ENCODE measurements at places on chromosomes 4 and X.

DNA sequence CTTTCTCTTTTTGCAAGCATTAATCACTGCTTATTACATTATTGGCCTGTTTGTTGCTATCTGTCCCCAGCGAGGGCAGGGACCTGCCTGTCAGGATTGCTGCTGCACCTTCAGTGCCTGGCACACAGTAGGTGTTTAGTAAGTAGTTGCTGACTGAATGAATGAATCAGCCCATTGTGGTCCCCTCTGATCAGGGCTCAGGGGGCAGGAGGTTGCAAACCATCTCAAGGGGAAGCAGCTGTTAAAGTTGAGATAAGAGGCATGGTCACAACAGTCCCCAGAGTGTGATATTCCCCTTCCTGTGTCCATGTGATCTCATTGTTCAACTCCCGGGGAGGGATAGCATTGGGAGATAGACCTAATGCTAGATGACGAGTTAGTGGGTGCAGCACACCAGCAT, 85.4 kb downstream of the WFS1 start:
- DNase-seq: no peak

DNA sequence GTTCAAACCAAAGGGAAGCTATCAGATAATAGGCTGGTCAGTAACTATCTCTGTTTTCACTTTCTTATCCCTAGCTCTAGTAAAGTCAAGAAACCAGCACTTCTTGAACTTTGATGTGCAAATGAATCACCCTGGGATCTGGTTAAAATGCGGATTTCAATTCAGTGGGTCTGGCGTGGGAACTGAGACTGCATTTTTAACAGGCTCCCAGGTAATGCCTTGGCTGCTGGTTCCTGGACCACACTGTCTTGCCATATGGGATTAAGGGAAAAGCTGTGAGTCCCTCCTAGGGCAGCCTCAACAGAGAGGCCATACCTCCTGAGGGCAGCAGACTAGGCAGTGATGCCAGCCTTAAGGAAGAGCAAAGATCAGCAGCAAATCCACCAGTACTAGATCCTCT, 1.7 kb downstream of the RNF175 start:
- no peak for DNase-seq

DNA sequence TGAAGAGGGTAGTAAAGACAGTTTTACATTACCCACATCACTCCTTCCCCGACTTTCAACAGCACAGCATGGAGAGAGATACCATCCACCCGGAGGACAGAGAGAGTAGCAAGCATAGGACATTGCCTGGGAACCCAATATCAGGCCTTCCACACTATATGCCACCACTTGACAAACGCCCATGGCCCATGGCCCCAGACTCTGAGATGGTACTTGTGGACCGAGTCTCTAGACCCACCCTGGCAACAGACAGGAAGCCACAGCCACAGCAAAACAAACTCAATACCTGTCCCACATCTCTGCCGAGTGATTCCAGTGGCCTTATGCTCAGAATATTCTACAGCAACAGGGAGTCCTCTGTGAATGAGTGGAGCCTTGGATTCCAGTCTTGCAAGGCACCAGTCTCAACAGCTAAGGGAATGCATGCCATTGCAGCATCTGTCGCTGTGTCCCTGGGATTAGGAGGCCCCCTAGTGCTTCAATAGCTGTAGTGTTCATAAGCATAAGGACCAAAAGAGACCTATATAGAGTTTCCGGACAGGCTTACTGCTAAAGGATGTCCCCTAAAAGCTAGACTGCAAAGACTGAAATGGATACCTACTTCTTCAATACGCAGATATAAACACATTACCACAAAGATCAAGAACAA, 14.7 kb upstream of the CT55 start:
- DNase-seq: peak; percentile 29

DNA sequence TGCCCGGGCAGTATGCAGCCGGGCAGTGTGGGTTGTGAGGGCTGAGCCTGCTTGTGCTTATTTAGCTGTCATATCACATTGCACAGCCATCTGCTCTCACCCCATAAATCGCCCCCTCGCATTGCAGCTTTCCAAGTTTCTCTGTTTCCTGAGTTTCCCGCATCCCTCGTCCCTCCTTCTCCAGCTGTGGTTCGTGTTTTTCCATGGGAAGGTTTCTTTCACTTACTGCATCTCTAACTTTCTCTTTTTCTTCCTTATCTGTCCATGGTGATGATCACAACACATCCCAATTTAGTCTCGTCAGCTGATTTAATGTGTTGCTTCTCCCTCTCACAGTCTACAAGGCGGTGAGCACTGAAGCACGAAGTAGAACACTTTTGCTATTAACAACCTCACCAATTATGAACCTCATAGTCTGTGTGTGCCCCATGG, 118.1 kb downstream of the ENPP6 start:
- DNase-seq: no peak

GRCh38 chr4:52711834-52712250, 39.4 kb downstream of the ERVMER34-1 start:
- no peak for DNase-seq

DNA sequence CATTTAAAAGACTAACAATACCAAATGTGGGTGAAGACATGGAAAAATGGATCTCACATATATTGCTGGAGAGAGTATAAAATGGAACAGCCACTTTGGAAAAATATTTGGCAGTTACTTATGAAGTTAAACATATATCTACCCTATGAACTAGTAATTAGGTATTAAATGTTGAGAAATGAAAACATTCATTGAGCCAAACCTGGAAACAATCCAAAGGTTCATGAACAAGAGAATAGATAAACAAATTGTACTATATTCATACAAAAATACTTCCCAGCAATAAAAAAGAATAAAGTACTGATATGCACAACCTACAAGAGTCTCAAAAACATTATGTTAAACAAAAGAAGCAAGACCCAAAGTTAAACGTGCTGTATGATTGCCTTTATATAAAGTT, 4.0 kb upstream of the EGF start:
- DNase-seq: no peak

DNA sequence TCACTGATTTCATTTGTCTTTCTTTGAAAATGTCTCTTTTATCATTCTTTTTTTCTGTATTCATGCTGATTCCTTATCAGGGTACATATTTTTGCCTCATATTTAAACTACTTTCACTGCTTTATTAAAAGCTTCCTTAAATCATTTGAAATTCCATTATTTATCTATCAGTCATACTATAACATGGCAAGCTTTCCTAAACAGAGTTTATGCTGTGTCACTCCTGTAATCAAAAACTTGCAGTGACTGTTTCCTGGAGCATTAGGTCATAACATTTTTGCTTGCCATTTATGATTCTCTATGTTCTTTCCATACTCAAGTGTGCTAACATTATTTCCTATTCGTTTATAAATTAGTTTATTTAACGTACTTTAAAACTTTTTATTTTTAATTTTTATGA, 203.7 kb downstream of the BMPR1B start:
- DNase-seq: no peak

DNA sequence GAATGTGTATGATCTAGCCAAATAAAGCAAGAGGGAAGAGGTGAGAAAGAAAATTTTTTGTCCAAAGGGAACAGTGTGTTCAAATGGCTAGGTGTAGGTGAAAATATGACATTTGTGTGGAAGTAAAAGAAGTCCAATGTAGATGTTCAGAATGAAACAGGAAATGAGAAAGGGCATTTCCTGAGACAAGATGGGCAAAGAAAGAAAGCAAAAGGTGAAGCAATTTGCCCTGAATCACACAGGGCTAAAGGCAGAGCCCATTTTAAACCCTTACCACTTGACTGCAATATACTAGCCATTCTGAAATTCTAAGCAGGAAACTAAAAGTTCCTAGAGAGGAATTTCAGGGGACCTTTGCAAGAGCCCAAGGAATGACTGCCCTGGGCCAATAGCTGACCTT, 36.0 kb downstream of the CLOCK start:
- no peak for DNase-seq

GRCh38 chr4:140239311-140239710, 85.3 kb upstream of the MAML3 start:
- no peak for DNase-seq

GRCh38 chr4:4323705-4324534, 33.9 kb downstream of the ZBTB49 start:
- DNase-seq: no peak

- no peak for DNase-seq
Observed at GRCh38 chr4:8067274-8067936, 91.2 kb downstream of the ABLIM2 start.

DNA sequence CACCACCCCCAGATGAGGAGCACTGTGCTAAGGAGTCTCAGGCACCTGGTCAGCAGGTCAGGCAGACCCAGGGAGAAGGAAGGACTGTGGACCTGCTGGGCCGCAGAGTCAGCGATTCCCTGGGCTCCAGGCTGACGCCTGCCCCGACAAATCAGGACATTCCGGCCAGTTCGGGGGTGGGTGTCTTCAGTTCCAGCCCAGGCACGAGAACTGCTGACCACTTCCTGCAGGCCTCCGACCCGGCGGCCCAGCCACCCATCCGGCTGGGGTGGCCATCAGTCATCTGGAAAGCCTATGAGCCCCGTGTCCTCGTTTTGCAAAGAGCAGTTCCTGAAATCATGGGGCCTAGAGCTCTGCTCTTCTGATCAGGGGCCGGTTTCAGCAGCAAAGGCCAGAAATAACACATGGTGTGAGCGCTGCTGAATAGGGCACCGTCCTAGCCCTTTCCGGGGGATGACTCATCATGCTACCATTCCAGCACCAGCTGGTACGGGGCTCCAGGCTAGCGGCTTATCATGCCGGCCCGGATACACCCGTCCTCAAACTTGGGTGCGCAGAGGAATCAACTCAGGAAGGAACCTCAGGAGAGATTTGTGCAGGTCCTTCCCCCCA, 7.8 kb upstream of the SH3TC1 start:
- DNase-seq: no peak

DNA sequence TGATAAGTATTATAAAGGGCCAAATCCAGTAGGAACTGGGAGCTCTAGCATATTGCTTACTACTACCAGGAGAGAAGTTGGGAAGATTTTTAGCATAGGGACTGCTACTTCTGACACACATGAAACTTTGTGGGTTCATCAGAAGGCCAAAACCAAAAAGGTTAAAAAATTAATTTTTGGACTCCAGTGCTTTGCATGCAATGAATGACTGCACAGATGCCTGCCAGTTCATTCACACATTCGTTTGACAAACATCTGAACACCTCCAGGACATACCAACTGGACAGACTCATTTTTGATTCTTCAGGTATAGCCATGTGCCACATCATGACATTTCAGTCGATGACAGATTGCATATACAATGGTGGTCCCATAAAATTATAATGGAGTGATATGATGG, 79.8 kb downstream of the MID1IP1 start:
- DNase-seq: no peak

GRCh38 chr4:6337331-6337935, 67.8 kb downstream of the WFS1 start:
- no peak for DNase-seq

- DNase-seq: no peak
Observed at GRCh38 chrX:148574237-148574973, 74.0 kb downstream of the AFF2 start.

GRCh38 chr4:61251129-61251528, 51.0 kb downstream of the ADGRL3 start:
- DNase-seq: no peak

DNA sequence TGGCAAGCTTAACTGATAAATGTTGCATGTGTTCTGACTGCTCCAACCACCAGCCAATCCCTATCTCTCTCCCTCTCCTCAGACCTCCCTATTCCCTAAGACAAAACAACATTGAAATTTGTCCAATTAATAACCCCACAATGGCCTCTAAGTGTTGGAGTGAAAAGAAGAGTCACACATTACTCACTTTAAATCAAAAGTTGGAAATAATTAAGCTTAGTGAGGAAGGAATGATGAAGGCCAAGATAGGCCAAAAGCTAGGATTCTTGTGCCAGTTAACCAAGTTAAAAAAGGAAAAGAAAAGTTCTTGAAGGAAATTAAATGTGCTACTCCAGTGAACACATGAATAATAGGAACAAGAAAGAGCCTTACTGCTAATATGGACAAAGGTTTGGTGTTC, 55.6 kb downstream of the FBXW7 start:
- DNase-seq: no peak

GRCh38 chr4:163967263-163967662, 472.8 kb downstream of the TMA16 start:
- no peak for DNase-seq

- DNase-seq: no peak
Observed at GRCh38 chr4:84224522-84224921, 274.6 kb downstream of the NKX6-1 start.

- no peak for DNase-seq
Observed at GRCh38 chrX:19659929-19660328, 144.6 kb upstream of the MAP3K15 start.

DNA sequence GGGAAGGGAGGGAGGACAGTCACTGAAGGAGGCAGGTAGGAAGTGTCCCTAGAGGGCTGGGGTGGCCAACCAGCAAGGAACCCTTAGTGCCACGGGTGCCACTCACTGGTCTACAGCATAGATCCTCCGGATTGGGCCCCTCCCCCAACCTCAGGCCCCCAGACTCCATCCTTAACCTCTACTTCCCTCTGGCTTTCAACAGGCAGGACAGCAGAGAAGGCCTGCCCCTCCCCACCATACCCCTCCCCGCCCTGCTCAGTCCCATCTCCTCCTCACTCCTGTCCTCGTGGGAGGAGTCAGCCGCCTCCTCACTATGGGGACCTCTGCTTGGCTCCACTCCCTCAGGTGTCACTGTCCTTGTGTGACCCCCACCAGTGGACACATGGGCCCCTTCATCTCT, 77.7 kb upstream of the PSAPL1 start:
- no peak for DNase-seq

DNA sequence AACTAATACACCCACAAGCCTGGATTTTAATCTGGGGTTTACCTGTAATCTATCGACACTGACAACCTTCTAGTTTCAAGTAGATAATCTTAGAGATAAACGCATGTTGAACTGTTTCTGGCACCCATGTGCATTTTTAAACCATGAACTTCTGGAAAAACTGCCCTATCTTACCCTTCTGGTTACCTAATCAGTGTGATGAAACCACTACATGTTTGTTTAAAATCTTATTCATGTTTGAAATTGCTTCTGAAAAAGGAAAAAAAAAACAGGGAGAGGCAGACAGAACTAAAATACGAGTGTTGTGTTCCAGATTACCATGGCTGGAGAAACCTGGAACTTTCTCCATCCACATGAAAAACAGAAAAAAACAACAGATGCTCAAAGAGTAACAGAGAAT, 139.3 kb downstream of the MID1IP1 start:
- no peak for DNase-seq

GRCh38 chrX:29870608-29871007, 344.8 kb upstream of the MAGEB2 start:
- DNase-seq: no peak

DNA sequence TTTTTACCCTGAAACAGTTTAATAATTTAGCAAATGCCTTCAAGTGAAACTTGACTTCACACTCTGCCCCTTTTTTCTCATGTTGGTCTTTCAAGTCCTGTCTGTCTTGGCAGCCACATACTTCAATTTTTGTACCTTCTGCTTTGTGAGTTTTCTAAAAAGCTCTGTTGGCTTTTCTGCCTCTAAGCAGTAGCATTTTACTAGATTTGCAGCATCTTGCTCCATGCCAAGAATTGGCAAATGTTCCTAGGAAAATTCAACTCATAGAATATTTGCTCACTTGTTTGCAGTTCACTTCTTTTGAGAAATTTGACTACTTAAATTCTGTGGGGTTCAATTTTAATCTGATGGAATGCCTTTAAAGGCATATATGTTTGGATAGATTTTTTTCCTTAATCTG, 59.2 kb downstream of the FAM47A start:
- DNase-seq: no peak

GRCh38 chr4:47945930-47946726, 31.7 kb upstream of the NFXL1 start:
- no peak for DNase-seq

Measured in activated naive CD4-positive, alpha-beta T cell treated with anti-CD3 and anti-CD28 coated beads, Interleukin-2, amount 50 U/mL, for 16 hours (primary cell).